ENCODE measurements at places on chromosomes 4 and X.

DNA sequence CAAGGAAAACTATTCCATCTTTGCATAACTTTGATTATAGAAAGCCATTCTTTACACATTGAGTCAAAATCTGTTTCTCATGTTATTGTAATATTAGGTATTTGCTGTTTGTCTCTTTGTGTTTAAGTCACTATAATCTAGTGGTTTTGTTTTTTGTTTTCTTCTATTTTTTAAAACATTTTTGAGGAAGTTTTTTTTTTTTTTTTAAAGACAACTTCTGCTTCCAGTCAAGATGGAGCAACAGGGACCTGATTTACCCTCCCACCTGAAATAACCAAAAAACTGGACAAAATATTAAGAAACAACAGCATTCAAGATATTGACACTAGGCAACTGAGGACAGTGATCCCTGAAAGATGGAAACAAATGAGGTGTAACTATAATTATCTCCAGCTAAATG is 18.4 kb upstream of the NSUN7 start:
- peak; percentile 22 for DNase-seq

GRCh38 chr4:8644461-8644891 is 51.9 kb downstream of the CPZ start:
- no peak for DNase-seq

DNA sequence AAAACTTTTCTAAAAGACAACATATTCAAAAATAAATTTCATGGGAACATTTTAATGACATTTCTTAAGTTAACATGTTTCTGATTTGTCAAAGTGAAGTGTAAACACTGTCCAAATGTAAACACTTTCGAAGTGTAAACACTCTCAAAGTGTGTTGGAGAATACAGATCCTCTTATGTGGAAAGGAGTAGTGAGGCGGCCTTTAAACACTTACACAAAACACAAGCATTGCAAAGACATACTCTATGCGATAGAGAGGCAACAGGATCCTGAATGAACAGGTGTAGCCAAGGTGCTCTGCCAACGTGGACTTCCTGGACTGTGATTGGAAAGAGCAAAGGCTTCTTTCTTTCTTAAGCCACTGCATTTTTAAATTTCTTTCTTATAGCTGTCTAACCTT is 62.7 kb upstream of the PGM2 start:
- no peak for DNase-seq

DNA sequence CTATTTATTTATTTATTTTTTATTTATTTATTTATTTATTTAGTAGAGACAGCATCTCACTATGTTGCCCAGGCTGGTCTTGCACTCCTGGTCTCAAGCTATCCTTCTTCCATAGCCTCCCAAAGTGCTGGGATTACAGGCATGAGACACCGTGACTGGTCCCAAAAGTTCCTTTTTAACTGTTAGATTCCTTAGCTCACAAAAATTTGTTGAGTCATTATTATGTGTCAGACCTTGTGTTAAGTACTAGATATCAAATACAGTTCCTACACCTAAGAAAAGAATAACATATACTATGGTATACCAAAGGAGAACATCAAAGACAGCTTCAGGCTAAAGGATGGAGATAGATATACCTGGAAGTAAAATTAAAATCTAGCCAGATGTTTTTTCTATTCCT is 11.6 kb downstream of the FGA start:
- DNase-seq, result no peak

DNA sequence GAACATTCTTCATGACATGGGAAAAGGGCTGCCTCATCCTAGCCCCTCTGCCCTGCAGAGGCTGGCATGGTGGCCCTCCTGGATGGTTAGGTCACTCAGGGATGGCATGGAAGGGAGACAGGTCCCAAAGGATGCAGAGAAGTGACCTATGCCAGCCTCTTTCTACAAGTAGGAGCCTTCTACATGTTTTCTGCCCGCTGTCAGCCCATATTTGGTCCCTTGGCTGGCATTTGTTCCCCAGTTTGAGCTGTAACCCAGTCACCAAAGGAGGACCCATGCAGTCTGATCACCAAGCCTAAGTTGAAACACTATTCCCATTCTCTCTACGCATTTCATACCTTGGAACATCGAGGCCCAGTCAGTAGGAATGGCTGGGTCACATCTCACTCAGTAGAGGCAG is 95.4 kb downstream of the PJA1 start:
- no peak for DNase-seq

GRCh38 chr4:123939621-123940020 is 543.0 kb downstream of the SPRY1 start:
- DNase-seq, result no peak

DNA sequence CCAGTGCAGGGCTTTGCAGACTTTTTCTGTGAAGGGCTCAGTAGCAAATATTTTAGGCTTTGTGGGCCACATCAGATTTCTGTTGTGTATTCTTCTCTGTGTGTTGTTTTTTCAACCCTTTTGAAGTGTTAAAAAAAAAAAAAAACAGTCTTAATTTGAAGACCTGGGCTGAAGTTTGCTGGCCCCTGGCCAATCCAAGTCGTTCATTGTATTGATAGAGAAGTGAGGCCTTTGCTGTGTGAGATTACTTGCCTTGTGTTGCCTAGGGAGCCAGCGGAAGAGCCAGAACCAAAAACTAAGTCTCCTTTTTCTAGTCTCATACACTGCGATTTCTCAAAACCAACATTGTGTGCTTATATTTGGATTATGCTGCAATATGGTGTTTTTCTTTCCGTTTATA is 46.9 kb downstream of the MTM1 start:
- DNase-seq, result no peak

DNA sequence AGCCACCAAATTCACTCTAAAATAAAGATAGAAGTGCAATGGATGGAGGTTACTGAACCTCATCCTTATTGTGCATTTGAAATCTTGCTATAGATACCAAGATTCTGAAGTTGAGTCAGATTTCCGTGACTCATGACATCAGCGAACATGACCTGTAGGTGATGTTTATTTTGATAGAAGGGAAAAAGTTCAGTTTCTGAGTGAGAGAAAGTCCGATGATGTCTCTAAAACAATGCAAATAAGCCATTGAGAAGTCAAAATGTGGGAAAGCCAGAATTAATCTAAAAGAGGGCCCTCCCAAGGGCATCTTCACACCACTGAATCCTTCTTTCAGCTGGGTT is 20.0 kb downstream of the PHOX2B start:
- DNase-seq, result no peak

- no peak for DNase-seq
Observed at GRCh38 chrX:10922835-10923234, 188.3 kb upstream of the HCCS start.

GRCh38 chr4:3043282-3044020 is 30.9 kb downstream of the HTT-AS start:
- no peak for DNase-seq

DNA sequence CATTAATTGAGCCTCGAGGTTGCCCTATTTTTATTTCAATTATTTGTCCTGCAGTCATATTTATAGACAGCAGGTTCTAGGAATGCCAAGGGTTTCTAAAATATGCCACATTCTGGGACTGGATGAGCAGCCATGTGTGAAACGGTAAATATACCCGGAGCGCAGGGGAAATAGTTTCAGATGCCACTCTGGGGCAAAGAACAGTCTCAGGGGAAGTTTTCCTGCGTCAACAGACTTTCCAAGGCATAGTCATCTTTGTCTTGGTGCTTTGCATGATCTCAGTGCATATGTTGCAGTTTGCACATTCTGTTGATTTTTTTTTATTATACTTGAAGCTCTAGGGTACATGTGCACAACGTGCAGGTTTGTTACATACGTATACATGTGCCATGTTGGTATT is 71.0 kb downstream of the GPAT3 start:
- DNase-seq, result no peak

DNA sequence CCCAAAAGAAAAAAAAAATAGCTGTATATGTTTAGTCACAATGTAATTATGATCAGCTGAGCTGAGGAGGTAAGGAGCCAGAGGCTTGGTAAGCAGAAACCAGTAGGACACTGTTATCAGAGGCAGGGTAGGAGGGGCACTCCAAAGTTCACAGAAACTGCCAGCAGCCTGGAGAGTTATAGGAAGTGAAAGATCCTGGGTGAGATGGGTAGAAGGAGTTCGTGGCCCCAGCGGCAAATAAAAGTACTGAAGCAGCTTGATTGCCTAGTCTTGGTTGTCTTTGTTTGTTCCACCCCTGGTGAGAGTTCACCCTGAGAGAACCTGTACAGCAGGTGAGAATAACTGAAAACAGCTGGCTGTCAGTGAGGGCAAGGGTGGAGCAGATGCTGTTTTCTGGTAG is 340.8 kb downstream of the ADGRL3 start:
- peak; percentile 90 for DNase-seq

- no peak for DNase-seq
Observed at GRCh38 chr4:57494821-57495220, 384.6 kb upstream of the IGFBP7 start.

GRCh38 chrX:6026429-6026828 is 202.2 kb downstream of the NLGN4X start:
- DNase-seq, result no peak

GRCh38 chrX:152735101-152735500 is 1.5 kb downstream of the MAGEA12 start:
- no peak for DNase-seq

GRCh38 chr4:111639120-111639690 is 506.0 kb upstream of the FAM241A start:
- peak; percentile 2 for DNase-seq

DNA sequence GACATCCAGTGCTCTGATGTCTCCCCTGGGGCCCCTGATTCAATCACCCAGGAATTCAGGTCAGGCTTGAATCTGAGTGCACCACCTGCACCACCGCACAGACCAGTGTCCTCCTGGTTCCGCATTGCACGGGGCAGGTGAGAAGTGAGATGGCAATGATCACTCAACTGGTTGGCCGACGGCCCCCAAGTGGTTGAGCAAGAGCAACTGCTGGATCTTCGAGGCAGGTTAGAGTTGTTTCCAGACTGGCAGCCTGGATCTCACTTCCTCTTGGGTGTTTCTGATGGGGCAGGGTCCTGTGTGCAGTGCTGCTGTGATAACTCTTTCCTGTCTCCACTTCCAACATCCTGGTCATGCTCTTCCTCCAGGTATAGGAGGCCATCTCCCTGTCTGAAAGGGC is 50.4 kb downstream of the C4orf50 start:
- DNase-seq, result no peak

DNA sequence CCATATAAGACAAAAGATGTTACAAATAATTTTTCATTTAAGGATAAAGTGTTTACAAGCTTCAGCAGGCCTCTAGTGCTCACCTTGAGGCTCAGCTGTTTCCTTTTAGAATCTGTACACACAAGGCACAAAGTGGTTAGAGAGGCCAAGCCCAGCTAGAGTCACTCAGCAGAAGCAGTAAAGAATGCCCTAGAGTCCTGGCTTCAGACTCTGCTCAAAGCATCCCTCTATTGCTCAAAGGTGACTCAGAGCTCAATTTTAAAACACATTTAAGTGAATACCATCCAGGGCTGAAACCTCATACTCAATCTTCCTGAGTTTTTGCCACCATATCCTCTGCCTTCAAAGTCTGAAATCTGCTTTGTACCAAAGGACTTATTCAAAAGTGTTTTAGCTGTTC is 22.6 kb upstream of the PHF8 start:
- DNase-seq, result no peak

DNA sequence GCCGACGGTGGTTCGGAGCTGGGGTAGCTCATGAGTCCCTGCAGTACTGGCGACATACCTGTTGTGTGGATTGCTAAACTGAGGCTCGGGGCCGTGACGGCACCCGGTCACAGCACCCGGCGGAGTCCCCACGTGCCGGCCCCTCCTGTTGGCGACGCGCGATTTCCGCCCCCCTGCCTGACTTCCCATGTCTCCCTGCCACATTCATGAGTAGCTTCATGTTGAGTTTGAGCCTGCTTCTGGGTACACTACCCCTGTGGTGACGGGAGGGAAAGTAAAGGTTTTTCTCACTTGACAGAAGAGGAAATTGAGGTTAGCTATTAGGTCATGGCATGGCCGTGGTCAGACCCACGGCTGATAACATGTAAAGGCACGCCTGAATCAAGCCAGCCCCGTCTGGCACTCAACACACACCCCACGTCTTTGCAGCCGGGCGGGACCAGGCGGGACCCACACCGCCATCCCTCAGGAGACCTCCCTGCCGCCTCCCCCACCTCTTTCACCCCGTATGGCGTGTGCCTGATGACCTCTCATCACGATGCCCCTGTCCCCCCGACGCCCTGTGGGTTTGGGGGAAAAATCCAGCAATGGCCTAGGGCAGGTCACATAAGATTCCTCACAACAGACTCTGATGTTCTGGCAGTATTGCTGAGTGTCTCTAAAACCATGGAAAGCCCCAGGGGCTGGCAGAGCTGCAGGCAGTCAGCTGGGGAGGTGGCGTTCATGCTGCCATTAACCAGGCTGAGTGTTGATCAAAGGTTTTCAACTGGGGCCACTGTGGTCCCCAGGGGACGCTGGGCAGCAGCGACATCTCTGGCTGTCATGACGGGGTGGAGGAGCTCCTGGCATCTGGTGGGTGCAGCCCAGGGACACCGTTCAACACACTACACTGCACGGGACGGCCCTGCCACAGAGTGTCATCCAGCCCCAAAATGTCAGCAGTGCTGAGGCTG is 29.2 kb downstream of the P2RY8 start:
- DNase-seq, result peak; percentile 93

GRCh38 chr4:25970226-25970675 is 56.2 kb downstream of the SMIM20 start:
- peak; percentile 72 for DNase-seq

DNA sequence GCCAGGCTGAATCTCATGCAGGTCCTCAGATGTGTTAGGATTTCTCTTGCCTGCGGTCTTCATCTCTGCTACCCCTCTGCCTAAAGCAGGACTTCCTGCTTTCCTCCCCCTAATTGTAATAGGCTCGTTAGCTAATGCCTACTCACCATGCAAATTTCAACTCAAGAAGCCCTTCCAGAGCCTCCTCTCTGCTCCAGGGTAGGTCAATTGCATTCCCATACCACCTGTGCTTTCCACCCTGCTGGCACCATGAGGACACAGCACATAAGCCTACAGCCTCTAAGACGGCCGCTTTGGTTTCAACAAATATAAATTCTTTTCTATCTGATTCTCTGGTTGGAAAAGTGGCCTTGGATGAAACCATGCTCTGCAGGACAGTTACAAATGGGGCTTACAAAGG is 93.9 kb downstream of the QDPR start:
- DNase-seq, result no peak

DNA sequence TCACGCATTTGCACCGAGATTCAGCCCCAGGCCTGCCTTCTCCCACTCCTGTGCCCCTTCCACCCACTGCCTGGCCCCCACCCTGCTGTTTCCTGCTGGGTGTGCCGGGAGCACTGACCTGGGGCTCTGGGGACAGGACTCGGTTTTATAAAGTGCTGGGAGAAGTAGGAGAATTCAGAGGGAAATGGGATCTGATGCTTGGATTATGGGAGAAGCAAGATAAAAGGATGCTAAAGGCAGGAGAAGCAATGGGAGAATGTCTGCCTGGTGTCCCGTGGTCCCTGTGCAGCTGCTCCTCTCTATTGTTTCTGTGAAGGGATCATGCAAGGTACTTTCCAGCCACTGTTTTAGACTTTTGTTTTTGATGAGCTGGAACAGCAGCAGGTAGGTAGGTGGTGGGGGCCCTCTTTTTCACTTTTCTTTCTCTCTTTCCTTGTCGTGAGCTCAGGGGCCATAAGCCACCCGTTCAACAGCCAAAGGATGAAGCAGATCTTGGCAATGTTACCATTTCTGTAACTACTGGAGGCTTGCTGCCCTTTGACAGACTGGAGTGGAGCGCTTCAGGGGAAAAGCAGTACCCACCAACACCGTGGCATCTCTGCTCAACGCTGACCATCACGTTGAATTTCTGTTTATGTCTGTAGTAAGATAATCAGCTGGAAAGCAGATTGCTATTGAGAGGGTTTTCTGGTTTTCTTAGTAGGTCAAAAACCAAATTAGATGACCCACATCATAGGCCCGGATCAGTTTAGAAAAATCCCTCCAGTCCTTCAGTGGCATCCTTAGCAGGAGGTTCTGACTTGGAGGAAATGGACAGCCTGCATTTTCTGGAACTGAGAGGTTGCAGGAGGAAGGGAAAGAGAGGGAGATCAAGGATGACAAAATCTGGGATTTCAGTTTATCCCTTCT is 63.8 kb upstream of the ENPP6 start:
- DNase-seq, result no peak
